ENCODE measurements at places on chromosomes 6 and 20.

DNA sequence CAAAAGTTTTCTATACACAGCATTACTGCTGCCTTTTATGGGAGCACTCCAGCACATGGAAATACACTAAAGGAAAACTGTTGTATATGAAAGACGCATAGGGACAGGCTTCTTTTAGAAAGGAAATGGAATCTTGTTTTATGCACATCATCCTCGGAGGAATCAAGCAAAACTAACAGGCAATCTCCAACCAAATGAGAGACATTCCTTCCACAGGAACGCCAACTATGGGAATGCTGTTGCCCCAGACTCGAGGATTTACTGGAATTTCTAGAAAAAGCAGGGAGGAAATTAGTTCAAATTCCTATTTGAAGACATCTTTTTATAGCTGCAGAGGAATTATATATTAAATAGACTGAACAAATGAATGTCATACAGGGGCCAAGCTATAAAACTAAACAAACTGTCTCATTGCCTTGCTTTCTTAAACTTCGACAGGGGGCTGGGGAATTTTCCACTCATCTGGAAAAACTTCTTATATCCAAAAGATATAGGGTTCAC lies 52.2 kb downstream of the LYRM4 start:
- no peak overlapping the region for H3K4me3 ChIP-seq
- DNase-seq = no peak
- H3K4me1 ChIP-seq = peaks cover 7% of the 10 kb centered on the region
- no peak overlapping the region for H3K27ac ChIP-seq

DNA sequence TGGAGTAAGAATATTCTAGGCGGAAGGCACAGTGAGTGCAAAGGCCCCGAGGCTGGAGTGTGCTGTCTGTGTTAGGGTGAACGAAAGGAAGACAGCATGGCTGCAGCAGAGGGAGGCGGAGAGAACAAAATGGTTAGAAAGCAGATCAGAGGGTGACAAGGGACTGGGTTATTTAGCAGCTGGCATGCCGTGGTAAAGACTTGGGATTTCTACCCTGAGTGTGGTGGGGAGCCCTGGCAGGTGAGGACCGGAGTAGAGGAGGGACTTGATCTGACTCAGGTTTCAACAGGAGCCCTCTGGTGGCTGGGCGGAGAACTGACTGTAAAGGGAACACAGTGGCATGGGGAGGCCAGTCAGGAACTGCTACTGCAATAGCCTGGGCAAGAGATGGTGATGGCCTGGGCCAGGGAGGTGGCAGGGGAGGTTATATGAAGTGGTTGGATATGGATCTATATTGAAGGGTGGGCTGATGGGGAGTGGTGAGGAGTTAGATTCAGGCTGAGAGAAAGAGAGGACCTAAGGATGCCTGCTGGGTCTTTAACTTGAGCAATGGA lies 38.0 kb downstream of the PIM1 start:
- peaks cover 2% of the 10 kb centered on the region for H3K36me3 ChIP-seq
- H3K4me1 ChIP-seq = peaks cover 43% of the 10 kb centered on the region
- DNase-seq = peak; percentile 83
- no peaks in the 10 kb centered on the region for H3K27me3 ChIP-seq

DNA sequence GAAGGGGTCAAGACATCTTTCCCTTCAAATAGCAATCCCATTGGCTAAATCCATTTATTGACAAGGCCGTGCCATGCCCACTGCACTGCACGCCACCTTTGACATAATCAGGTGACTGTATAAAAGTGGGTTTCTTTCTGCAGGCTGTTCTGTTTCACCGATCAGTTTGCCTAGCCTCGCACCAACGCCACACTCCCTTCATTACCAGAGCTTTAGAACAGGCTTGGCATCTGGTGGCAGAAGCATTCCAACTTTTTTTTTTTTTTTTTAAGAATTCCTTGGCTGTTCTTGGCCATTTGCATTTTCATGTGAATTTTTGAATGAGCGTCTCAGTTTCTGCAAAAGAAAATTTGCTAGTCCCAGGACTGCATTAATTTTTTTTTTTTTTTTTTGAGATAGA lies 78.1 kb downstream of the PPP1R3G start:
- DNase-seq = no peak
- H3K27ac ChIP-seq = no peak overlapping the region

DNA sequence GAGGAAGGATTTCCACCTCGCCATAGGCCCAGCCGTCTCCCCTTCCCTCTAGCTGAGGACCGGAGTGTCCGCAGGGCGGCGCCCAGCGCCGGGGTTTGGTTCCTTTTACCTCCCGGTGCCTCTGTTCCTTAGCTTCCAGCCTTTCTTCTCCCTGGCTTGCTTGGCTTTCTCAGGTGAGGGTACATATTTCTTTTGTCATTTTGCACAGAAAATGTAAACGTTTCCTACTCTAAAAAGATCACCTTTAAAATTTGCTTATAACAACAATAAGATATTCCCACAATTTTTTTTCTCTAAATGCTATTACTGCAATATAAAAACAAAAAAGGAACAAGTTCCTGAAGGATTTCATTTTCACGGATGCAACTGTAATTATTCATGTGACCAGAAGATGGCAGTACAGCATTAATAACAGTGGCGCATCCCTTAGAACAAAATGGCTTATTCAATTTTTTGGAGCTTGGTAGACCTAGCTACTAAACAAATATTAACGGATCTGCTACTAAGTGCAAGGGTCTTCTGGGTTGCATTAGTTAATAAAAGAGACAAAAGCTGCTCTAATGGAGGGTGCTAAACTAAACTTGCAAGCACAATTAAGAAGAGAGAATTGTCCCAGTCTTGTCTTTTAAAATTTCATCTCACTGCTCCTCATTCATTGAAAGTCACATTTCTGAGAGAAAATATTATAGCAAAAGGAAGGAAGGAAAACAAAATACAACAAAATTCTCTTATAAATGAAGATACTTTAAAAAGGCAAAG lies 172.9 kb downstream of the ADGRG6 start:
- no peaks in the 10 kb centered on the region for H3K36me3 ChIP-seq
- H3K4me3 ChIP-seq = no peak overlapping the region
- H3K27me3 ChIP-seq = peaks cover 25% of the 10 kb centered on the region
- no peak overlapping the region for H3K27ac ChIP-seq

DNA sequence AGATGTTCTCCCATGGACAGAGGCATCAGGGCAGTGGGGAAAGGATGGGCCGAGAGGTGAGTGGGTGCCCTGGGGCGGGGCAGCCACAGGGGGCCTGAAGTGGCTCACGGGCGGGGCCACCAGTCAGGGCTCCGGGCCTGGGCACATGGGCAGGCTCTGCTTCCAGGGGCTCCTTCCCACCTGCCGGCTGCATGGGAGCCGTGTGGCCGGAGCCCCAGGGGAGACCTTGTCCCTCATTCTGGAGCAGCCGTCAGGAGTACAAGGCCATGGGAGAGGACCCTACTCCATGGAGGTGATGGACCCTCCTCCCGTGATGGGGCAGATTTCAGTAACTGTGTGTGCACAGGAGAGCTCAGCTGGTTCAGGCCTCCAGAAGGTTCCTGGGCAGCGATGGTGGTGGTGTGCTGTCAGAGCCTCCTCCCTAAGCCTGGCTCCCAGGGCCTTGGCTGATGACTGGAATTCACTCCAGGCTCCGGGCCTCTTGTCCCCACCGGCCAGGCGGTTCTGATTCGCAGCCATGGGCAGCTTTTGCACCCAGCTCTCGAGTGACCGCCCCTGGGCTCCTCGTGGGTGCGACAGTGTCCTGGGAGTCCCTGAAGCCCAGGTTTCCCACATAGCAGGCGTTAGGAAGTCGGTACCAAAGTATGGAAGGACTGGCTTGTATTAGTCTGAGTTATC lies 6.2 kb downstream of the SLCO4A1 start:
- no peaks in the 10 kb centered on the region for H3K27me3 ChIP-seq
- no peak for DNase-seq
- H3K36me3 ChIP-seq = peaks cover 15% of the 10 kb centered on the region
- no peak overlapping the region for H3K27ac ChIP-seq
- no peak overlapping the region for H3K4me3 ChIP-seq
- peaks cover 25% of the 10 kb centered on the region for H3K4me1 ChIP-seq

- no peak for DNase-seq
- no peaks in the 10 kb centered on the region for H3K27me3 ChIP-seq
- no peaks in the 10 kb centered on the region for H3K36me3 ChIP-seq
- no peak overlapping the region for H3K4me3 ChIP-seq
Observed at GRCh38 chr20:9877932-9878495, 39.1 kb upstream of the PAK5 start.

DNA sequence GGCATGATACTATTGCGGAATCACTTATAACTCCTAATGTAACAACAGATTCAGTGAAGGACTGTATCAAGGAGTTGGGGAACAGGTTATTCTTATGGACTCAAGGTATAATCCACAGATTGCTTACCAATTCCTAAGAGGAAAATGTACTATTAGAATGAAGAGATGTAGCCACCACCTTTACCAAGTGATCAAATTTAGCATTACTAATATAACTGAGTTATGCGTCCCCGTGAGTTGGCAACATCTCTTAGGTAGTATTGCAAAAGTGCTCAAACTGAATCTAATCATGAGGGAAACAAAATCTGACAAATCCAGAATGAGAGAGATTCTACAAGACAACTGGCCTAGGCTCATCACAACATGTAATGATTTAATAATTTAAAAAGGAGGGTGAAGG lies 777 bp upstream of the SNRNP48 start:
- H3K4me3 ChIP-seq = peak overlapping the region; percentile 99
- H3K27me3 ChIP-seq = peaks cover 8% of the 10 kb centered on the region
- peaks cover 41% of the 10 kb centered on the region for H3K4me1 ChIP-seq
- no peak for DNase-seq
- H3K27ac ChIP-seq = peak overlapping the region; percentile 95

- H3K36me3 ChIP-seq = no peaks in the 10 kb centered on the region
- no peak for DNase-seq
- H3K27ac ChIP-seq = no peak overlapping the region
- peaks cover 16% of the 10 kb centered on the region for H3K27me3 ChIP-seq
- no peak overlapping the region for H3K4me3 ChIP-seq
- H3K4me1 ChIP-seq = peaks cover 6% of the 10 kb centered on the region
Observed at GRCh38 chr6:166747644-166748595, 120.9 kb upstream of the RPS6KA2 start.

DNA sequence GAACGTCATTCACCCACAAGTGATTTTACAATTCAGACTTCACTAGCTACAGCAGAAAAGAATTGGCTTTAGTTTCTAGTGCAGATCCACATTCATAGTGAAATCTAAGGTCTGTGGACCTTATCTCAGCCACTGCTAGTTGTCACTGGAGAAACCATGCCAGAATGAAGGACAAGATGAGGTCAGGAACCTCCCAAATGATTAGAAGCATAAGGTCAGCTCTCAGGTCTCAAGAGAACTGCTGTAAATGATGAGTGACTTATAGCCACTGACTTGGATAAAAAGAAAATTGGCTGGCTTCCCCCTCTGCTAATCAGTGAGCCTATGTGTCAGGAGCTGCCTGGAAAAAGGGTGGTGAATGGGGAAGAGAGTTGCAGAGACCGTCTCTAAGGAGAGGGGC lies 265.3 kb upstream of the BMP2 start:
- H3K27ac ChIP-seq = no peak overlapping the region
- H3K4me1 ChIP-seq = no peaks in the 10 kb centered on the region
- no peak for DNase-seq
- H3K27me3 ChIP-seq = no peaks in the 10 kb centered on the region
- no peak overlapping the region for H3K4me3 ChIP-seq
- peaks cover 1% of the 10 kb centered on the region for H3K36me3 ChIP-seq

DNA sequence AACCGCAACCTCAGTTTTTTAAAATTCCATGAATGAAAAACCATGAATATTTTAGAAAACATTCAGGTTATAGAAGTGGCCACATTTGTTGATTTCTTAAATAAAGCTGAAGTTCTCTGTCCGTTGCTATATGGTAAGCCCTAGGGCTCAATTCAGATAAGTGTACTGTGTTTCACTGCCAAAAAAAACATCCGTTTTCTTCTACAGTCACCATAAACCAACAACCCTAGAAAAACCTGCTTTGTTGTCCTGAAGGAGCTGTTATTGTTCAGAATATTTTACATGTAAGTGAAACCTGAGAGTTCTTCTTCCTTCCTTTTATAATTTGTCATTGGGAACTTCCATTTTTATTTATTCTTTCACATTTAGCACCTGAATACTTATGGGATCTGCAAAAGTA lies 274.1 kb downstream of the TFAP2A start:
- H3K36me3 ChIP-seq = no peaks in the 10 kb centered on the region
- H3K4me1 ChIP-seq = no peaks in the 10 kb centered on the region
- no peak for DNase-seq
- H3K27me3 ChIP-seq = no peaks in the 10 kb centered on the region

DNA sequence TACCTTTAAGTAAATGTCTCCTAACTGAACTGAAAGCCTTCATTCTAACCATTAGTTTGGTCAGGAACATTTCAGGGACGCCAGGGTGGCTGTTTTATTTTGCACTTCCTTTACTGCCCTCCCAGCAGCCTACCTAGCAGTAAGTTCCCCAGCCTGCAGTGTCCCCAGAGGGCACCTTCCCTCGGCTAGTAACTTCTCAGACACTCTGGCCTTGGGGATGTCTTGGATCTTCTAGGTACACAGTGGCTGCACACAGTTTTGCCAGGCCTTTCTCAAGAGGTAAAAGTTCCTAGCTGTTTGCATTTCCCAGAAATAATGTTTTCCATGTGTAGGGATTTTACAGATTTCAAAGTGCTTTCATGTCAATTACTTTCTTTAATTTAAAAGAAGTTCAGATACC lies 378 bp upstream of the LAMA2 start:
- no peak overlapping the region for H3K27ac ChIP-seq
- peaks cover 20% of the 10 kb centered on the region for H3K27me3 ChIP-seq
- no peaks in the 10 kb centered on the region for H3K36me3 ChIP-seq
- H3K4me3 ChIP-seq = no peak overlapping the region
- DNase-seq = no peak
- no peaks in the 10 kb centered on the region for H3K4me1 ChIP-seq

DNA sequence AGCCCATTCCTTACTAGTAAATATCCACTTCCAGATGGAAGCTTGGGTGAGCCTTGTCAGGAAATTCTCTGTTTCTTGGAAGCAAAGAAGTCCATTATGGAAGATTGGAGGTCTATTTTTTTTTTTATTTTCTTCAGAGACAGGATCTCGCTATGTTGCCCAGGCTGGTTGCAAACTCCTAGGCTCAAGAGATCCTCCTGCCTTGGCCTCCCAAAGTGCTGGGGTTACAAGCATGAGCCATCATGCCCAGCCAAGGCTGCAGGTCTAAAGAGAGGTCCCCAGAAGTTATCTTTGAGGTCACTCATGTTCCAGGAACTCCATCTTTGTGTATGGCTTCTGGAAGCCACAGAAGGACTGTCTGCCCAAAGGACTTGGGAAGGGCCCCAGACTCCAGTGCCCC lies 255.3 kb downstream of the LY86 start:
- no peaks in the 10 kb centered on the region for H3K36me3 ChIP-seq
- peaks cover 46% of the 10 kb centered on the region for H3K27me3 ChIP-seq
- no peak overlapping the region for H3K27ac ChIP-seq
- DNase-seq = no peak
- H3K4me3 ChIP-seq = no peak overlapping the region
- H3K4me1 ChIP-seq = peaks cover 6% of the 10 kb centered on the region

DNA sequence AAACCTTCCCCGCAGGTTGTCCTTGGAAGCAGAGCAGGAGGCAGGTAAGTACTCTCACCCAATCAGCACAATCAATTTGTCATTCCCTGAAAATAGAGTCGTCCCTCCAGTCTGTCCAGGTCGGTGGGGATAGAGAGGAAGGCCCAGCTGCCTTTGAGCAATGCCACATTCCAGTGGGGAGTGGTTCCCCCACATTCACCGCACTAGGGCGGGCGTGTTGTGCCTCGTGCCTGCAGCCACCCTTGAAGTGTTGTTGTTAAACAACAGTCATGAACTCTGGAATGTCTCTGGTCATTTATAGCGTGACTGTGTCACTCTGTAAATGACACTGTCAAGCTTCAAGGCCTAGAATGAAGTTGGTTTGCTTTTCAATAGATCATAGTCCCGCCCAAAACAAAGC lies 33.4 kb downstream of the PRDM1 start:
- no peak for DNase-seq
- H3K36me3 ChIP-seq = peaks cover 5% of the 10 kb centered on the region
- peaks cover 42% of the 10 kb centered on the region for H3K4me1 ChIP-seq
- H3K4me3 ChIP-seq = no peak overlapping the region

- H3K36me3 ChIP-seq = peaks cover 32% of the 10 kb centered on the region
- peak overlapping the region; percentile 97 for H3K27ac ChIP-seq
Observed at GRCh38 chr6:31580807-31581433, 1.3 kb downstream of the LTB start.
